ENCODE measurements at places on chromosomes 1 and 21.

DNA sequence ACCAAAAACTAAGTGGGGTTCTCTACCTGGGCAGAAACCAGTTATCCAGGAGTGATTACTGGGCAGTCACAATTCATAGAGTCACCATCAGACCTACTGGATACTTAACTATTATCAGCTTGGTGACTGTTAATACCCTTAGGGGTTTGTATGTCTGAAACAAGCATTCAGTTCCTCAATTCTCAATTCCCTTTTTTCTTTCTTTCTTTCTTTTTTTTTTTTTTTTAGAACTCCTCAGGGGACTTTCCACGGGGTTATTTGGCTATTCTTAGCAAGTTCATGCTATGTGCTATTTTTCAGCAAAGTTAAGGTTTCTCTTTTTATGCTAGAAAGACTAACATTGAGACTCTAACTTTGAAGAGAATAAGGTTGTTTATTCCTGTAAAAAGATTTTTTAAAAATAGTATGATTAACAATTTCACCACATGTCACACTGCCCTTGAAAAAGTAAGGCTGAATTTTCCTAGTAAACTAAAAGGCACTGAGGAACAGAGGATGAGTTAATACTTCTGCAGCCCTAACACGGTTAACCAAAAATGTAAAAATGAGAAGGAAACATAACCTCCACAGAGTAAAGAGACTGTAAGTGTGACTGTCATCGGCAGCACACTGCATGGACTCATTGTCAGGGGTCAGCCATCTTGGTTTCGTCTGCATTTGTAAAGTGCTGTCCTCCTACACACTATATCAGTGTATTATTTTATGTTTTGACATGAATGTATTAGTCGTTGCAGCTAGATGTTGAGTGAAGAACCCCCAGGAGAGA, 310.2 kb downstream of the NTNG1 start:
- DNase-seq = no peak

- DNase-seq = no peak
Measured at GRCh38 chr1:178495741-178496409, 889 bp downstream of the CLEC20A start.

DNA sequence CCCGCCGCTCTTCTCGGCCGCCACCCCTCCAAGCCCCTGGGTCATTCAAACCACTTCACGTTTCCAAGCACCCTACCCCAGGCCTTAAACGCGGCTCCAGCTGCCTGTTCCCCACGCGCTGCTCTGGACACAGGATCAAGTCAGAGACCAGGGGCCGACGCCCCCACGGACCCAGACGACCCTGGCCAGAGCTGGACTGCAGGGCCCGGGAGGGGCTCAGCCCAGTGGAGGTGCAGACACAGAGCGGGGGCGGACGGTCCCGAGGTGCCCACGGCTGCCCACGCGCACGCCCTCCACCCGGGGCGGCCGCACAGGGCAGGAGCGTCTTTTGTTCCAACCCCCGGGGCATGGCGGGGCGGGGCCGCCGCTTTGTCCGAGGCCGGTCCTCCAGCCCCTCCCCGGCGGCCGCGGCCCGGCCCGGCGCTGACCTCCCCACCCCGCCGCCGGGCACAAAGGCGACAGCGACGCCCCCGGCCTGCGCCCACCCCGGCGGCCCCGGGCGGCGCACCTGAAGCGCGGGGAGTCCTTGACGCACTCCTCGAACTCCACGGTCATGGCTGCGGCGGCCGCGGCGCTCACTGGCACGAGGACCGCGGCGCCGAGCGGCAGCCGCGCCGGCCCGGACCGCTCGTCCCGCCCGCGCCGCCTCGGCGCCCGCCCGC, 338 bp downstream of the ACAP3 start:
- DNase-seq = no peak

DNA sequence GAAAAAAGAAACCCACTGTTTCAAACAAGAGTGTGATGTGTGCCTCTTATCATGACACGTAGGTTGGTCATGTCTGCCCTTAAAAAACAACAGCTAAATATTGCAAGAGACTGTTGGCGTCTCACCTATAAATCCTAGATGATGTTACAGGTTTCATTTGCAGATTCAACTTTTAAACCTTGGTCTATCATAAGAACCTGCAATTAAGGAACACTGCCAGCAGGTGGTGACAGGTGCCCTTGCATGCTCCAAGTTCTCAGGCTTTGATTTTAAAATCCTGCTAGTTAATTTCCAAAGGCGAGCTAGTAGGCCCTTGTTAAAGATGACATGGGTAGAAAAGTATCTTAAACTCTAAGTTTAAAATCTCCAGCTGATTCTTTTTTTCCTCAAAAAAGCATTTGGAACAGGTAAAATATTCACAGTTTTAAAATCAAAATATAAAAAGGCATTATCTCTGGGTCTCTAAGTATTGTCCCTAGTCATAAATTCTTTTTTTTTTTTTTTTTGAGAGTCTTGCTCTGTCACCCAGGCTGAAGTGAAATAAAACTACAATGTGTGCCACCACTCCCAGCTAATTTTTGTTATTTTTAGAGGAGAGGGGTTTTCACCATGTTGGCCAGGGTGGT, 39.1 kb downstream of the CLSTN1 start:
- peak; percentile 73 for DNase-seq

- no peak for DNase-seq
Measured at GRCh38 chr1:22347854-22348760, 103.5 kb upstream of the ZBTB40 start.

DNA sequence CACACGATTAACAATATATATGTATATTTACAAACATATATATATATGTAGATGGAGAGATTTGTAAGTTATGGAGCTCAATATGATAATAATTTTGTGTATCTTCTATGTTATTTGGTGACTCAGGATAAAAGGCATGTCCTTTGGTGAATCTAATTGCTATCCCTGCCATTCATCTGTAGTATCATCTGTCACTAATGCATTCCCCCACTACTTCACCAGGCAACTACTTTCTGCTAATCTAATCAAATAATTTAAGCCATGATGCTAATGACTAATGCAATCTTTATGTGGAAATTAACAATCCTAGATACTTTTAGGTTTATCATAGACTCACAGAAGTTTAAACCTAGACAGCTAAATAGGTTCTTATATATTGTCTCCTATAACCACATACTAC, 1074.5 kb downstream of the PLA2G4A start:
- DNase-seq = no peak

- DNase-seq = no peak
Measured at GRCh38 chr1:209650454-209650853, 1.8 kb downstream of the LAMB3 start.

DNA sequence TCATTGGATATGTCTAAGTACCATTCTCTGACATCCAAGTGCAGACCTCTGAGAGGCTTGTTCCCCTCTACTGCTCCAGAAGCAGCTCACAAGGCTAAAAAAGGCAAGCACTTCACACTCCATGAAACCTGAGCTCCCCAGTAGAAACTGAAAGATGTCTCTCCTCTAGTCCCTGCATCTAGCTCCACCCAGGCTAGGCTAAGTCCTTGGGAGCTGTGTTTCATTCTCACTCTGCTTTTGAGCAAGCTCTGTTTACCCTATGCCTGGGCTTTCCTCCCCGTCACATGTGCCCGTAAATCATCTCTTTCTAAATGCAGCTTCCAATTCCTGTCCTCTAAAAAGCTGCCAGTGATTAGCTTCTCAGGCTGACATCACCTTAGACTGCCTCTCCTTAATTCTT, 39.0 kb downstream of the LRRC71 start:
- no peak for DNase-seq

DNA sequence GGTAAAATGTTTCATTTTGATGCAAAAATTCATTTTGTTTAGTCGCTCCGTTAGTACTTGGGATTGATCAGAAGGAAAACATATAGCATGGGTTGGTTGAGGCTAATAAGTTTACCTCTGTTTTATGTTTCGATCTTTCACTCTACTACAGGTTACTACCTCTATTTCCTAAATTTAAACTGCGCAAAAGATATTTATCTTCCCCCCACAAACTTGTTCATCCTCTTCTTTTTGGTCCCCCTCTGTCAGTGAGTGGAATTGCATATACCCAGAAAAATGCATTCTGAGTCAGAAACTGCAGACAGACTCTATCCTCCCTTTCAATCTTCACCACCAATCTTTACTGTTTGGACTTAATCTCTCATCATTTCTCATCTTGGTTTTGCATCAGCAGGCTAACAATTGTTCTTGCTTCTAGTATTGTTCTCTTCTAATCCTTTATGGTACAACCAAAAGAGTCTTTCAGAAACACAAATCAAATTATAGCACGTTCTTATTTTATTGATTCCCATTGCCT, 316.0 kb upstream of the ADGRL4 start:
- no peak for DNase-seq

DNA sequence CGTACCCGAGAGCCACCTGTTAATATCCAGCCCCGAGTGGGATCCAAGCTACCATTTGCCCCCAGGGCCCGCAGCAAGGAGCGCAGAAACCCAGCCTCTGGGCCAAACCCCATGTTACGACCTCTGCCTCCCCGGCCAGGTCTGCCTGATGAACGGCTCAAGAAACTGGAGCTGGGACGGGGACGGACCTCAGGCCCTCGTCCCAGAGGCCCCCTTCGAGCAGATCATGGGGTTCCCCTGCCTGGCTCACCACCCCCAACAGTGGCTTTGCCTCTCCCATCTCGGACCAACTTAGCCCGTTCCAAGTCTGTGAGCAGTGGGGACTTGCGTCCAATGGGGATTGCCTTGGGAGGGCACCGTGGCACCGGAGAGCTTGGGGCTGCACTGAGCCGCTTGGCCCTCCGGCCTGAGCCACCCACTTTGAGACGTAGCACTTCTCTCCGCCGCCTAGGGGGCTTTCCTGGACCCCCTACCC, 1.4 kb downstream of the USP21 start:
- no peak for DNase-seq

GRCh38 chr21:17351766-17352165, 161.1 kb upstream of the CXADR start:
- no peak for DNase-seq

GRCh38 chr1:56590520-56591011, 11.2 kb upstream of the PLPP3 start:
- DNase-seq = no peak

DNA sequence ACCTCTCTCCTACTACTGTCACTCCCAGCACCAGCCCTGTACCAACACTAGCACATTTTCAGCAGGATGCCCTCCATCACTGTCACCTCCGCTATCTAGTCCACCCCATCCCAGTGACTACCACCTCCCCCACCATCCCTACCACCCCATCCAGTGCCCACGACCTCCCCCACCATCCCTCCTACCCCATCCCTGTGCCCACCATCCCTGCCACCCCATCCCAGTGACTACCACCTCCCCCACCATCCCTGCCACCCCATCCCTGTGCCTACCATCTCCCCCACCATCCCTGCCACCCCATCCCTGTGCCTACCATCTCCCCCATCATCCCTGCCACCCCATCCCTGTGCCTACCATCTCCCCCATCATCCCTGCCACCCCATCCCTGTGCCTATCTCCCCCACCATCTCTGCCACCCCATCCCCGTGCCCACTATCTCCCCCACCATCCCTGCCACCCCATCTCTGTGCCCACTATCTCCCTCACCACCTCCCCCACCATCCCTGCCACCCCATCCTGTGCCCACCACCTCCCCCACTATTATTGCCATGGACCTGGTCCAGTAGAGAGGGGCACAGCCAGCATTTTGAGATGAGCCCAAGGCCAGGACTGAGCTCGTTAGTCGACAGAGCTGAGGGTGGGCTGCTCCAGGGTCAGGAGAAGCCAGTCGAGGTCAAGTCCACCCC, 45.7 kb downstream of the DISP3 start:
- no peak for DNase-seq

DNA sequence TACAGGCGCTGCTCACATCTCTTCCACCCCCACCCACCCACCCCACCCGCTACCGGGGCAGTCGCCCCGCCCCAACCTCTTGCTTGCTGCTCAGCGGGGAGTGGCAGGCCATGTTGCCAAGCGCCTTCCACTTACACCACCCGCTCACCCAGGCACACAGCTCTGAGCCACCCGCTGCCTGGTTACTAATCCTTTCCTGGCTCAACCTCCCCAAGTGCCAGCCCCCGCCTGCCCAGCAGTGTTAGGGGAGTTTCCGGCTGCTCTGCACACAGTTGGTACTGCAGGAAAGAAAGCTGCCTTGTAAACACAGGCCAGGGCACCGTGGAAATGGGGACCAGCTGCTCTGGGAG, 56.2 kb downstream of the LACTBL1 start:
- peak; percentile 29 for DNase-seq

GRCh38 chr1:108012553-108012952, 47.6 kb upstream of the VAV3 start:
- DNase-seq = no peak

GRCh38 chr1:7533006-7533405, 238.1 kb upstream of the VAMP3 start:
- DNase-seq = no peak

DNA sequence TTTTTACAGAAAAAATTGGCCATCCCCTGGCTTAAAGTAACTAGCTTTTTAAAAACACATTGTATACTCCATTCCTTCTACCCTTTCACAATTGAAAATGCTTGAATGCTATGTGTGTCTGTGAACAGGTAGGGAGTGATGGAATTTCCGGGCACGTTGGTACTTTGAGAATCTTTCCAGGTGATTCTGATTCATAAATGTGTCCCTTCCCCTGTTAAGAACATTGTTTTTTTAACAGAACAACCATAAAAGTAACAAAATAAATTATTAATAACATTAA, 57.4 kb upstream of the QSOX1 start:
- DNase-seq = no peak
